ENCODE measurements at places on chromosomes 16 and 17.
A peak's percentile ranks its signal among the peaks of the same experiment; 100 is the strongest.

DNA sequence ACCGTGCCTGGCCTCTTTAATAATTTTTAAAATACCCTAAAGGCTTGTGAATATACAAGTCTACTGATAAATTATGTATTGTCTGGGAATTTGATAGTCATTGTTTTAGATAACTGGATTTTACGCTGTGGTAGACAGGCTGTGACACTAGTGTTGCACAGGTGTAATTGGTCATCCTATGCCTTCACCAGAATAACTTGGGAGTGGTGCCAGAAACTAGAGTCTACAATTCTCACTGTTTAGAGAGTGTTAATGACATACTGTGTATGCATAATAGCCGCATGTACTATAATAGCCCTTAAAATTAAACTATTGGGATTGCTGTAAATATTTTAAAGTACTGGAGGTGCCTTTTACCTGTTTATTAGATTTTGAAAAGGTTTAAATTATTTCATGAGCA, 11.4 kb downstream of the CNEP1R1 start:
- H3K27me3 ChIP-seq = no peaks in the 10 kb centered on the region
- no peak for DNase-seq
- H3K4me3 ChIP-seq = no peak overlapping the region
- H3K27ac ChIP-seq = no peak overlapping the region
- no peaks in the 10 kb centered on the region for H3K36me3 ChIP-seq

DNA sequence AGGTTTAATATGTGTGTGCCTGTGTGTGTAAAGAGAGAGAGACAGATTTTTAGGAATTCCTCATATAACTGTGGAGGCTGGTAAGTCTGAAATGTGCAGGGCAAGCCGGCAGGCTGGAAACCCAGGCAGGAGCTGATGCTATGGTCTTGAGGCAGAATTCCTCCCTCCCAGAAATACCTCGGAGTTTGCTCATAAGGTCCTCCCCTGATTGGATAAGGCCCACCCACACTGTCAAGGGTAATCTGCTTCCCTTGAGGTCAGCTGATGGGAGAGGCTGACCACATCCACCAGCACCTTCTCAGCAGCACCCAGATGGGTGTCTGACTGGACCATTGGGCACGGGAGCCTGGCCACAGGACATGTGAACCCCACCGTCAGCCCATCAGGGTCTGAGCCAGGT, 42.4 kb downstream of the C16orf95 start:
- no peak overlapping the region for H3K27ac ChIP-seq
- DNase-seq = no peak
- H3K4me3 ChIP-seq = no peak overlapping the region
- H3K4me1 ChIP-seq = no peaks in the 10 kb centered on the region
- no peaks in the 10 kb centered on the region for H3K27me3 ChIP-seq

GRCh38 chr17:64155751-64156544, 26.0 kb upstream of the ERN1 start:
- no peak overlapping the region for H3K4me3 ChIP-seq
- peaks cover 92% of the 10 kb centered on the region for H3K4me1 ChIP-seq
- peak; percentile 98 for DNase-seq
- peak overlapping the region; percentile 99 for H3K27ac ChIP-seq
- H3K36me3 ChIP-seq = no peaks in the 10 kb centered on the region

DNA sequence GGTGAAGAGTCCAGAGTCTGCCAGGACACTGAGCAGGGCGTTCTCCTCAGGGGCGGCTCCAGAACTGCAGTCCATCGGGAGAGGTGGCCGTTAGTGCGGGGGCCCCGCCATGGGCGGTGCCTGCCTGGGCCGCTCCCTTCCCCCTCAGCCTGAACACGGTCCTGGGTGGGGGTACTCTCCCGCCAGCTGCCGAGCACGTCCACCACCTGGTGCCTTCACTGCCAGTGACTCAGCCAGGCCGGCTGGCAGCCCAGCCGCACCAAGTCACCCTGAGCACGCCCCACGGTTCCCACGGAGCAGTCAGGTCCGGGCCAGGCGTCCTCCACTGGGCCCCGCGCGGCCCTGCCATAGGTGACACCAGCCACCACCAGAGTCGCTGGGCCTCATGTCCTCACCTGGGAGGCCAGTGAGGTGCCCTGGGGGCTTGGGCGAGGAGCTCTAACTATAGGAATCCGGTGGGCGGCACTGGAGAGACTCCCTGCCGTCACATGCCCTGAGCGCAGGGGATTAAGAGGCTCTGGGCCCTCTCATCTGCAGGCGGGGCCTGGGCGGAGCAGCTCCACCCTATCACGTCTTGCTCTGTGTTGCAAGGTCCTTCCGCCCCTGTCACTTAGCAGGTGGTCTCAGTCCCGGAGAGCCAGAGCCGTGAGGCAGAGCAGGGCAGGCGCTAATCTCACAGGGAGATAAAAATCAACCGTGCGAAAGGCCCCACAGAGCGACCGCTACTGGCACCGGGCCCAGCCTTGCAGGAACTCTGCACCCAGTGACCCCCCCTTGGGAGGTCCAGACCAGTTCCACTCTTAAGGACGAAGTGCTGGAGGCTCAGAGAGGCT, 14.3 kb downstream of the PIEZO1 start:
- H3K27me3 ChIP-seq = peaks cover 3% of the 10 kb centered on the region
- DNase-seq = no peak
- H3K4me1 ChIP-seq = peaks cover 51% of the 10 kb centered on the region
- H3K4me3 ChIP-seq = peak overlapping the region; percentile 6

DNA sequence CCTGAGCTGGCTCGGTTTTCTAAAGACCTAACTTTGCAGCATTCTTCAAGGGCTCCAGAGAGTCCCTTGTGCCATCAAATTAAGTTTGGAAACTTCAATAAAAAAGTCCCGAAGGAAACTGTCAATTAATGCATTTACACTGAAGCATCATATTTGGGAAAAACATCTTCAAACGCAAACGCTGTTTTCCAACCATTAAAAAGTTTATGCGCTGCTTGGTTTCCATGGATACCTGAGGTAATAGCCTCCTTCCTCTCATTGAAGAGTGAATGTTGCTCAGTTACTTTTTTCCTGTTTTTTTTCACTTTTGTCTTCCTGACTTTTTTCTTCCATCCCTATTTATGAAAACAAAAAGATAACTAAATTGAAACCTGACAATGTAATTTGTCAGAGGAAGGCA, 399.1 kb downstream of the MAF start:
- no peak overlapping the region for H3K27ac ChIP-seq
- H3K4me1 ChIP-seq = no peaks in the 10 kb centered on the region
- H3K4me3 ChIP-seq = no peak overlapping the region
- no peaks in the 10 kb centered on the region for H3K27me3 ChIP-seq
- H3K36me3 ChIP-seq = no peaks in the 10 kb centered on the region

Measured in gastrocnemius medialis (tissue), 4 donors.